ENCODE measurements at places on chromosomes 1 and 21.
A peak's percentile ranks its signal among the peaks of the same experiment; 100 is the strongest.

DNA sequence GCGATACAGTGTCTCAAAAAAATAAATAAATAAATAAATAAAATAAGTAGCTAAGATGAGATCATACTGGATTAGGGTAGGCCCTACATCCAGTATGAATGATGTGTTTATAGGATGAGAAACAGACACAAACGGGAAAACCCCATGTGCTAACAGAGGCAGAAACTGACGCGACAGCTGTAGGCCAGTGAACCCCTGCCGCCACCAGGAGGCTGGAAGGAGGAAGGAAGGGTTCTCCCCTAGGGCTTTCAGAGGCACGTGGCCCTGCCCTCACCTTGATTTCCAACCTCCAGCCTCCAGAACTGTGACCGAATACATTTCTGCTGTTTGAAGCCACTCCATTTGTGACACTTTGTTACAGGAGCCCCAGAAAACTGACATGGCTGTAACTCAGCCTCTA lies 38.5 kb downstream of the CHD5 start:
- DNase-seq: peak; percentile 9

GRCh38 chr1:92536980-92537884 lies 50.5 kb upstream of the GFI1 start:
- peak; percentile 38 for DNase-seq

GRCh38 chr1:7541629-7542028 lies 229.5 kb upstream of the VAMP3 start:
- DNase-seq: no peak

DNA sequence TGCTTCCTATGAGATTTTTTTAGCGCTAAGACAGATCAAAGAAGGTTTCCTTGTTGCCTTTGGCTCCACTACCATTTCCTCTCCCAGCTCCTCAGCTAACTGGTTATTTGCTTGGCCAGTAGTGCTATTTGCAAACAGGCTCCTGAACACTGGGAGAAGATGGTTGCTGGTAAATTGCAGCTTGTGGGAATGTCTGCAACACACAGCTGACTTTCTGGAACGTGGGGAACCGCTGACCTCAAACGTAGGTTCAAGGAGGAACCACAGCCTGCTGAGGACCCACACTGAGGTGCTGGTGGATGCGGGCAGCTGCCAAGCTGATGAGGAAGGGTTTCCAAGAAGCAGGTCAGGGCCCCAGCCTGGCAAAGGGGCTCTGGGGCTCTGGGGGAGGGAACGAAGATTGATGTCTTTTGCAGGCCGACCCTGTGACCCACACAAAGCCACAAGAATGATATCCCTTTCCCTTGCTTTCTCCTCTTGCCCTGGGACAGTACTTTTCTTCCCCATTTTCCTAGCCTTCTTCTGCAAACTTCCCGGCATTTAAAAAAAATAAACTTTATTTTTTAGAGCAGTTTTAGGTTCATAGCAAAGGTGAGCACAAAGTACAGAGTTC lies 24.8 kb downstream of the GNG4 start:
- no peak for DNase-seq

DNA sequence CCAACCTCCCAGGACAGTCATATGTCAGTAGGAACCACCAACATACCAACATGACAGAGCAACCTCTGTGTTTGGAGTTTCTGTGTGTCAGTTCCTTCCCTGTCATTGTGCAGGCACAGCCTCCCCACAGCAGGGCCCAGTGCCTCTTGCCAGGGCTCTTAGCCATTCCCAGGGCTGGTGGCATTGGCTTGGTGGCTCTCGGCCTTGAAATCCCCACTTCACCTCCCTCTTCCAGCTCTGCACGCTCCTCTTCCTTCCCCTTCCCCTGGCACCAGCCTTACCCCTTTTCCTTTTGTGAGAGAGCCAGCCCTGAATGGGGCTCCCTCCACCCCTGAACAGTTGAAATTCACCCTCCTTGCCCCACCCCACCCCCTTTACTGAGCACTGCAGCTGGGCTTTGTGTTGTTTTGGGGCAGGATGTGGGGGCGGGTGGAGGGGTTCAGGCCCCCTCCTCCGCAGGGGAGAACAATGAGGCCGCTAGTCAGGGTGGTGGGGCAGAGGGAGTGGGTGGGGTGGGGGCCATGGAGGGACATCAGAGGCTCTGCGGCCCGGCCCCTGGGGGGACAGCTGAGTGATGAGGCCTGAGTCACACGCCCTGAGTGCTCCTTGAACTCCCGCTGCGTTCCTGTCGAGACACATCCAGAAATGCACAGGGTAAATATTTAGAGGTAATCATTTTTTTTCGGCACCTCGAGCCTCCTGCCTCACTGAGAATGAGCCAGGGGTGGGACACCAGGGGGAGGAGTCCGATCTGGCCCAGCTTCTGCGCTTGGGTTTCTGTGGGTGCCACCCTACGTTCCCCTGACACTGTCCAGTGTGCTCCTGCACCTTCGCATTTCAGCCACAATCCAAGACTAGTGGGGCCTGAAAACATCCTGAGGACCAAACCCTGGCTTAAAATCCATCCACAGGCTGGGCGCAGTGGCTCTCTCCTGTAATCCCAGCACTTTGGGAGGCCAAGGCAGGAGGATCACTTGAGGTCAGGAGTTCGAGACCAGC lies 28.6 kb downstream of the LGR6 start:
- no peak for DNase-seq

DNA sequence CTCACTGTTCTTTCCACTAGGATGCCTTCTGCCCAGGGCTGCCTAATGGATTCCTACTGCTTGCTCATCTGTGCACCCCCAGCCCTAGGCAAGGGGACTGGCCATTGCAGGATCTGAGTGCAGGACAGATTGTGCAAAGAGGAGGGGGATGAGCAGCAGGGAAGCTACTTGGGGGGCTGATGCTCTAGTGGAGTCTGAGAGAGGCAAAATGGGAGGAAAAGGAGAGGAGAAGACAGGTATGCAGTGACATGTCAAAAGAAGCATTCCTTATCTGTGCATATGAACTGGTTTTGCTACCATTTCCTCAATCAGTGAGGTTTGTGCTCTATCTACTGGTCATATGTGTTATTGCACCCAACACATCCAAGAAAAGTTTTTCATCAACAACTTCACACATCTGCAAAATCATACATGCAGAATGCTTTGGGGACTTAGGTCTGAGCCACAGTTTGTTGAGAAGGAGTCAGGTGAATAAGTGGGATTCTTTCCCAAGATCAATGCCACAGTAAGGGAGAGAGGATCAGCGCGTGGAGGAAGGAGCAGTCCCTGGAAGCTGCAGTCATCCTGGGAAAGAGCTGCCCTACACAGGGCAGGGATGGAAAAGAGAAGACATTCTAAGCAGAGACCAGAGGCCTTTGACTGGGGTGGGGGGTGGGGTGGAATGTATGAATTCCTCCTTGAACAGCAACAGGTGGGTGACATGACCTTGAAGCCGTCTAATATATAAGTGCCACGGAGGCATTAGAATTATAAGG lies 14.4 kb downstream of the SLC5A9 start:
- peak; percentile 44 for DNase-seq

DNA sequence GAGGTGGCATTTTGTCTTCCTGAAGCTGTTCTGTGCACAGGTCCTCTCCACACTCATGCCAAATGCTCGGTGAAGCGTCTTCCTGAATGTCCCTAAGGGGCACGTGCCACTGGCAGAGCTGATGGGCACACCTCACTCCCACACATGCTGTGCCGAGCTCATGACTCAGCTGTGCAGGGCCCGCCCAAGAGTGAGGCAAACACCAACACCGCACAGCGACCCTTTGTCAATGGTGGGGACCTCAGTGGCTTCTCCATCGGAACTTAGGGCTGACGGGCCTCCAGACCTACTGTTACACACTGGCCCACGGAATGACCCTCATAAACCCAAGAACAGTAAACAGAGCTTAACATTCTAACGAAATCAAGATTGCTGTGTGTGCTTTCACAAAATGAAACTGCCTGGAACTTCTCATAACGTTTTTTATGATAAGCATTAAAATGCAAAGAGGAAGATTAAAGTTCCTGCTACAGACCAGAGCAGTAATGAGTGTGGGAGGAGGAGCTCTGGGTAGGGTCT lies 89.3 kb downstream of the SIM2 start:
- peak; percentile 15 for DNase-seq

- DNase-seq: no peak
These were observed 100.8 kb upstream of the KIAA1614 start for GRCh38 chr1:180811886-180812285.

- DNase-seq: no peak
These were observed 37.9 kb downstream of the LHX4 start for GRCh38 chr1:180267761-180268555.

GRCh38 chr1:35202048-35202719 lies 9.2 kb upstream of the SFPQ start:
- peak; percentile 88 for DNase-seq

DNA sequence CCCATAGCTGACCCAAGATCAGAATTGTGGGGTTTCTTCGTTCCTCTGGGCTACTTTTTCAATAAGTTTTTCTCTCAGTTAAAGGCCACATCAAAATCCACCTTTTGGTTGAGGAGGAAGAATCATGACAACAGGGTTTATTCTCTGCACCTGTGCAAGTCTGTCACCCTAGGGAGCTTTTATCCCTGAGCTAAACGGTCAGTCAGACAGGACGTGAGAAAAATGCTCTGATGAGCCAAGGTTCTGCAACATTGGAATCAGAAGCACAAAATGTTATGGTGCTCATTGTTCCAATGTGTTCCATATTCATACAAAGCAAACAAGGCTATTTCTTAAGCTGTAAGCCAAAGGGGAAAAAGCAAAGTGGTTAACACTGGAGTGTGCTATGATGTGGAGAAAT lies 7.4 kb upstream of the ERICH3 start:
- no peak for DNase-seq

DNA sequence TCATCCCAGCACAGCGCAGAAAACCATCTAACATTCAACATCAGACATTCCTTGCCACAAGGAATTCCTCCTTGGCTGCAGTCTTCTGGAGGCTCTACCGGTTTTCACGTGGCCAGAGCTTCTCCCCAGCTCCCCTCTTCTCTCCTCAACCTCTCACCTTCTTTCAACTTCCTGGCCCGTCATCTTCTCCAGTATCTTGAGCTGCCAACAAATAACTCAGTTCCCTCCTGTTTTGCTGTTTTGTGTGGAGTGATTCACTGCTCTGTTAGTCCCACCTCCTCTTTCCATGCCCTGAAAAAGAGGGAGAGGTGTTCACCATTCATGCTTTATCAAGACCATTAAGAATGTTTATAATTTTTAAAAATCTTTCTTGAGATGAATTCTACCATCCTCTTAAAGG lies 32.6 kb downstream of the PIGM start:
- DNase-seq: no peak

- DNase-seq: no peak
These were observed 216.3 kb downstream of the RGS7 start for GRCh38 chr1:241140670-241141069.

All from hematopoietic multipotent progenitor cell treated with erythropoietin and hydrocortisone succinate and interleukin-3 and kit ligand, for 8 days (in vitro differentiated cells).